ENCODE measurements at places on chromosomes 3 and 15. TPM values are rescaled to one million over a fixed set of nuclear protein-coding genes. Genes with fewer than 3 reads are reported as not detected.

The GOLGA8Q gene
- 1.4 TPM for total RNA-seq

The SCAANT1 gene
- not detected for total RNA-seq

The PLCL2 gene
- total RNA-seq, result 12.8 TPM

The PPP1R14D gene
- not detected for total RNA-seq

The GOLGA6B gene
- total RNA-seq, result not detected

GRCh38 chr3:135491491-135492205, 473.9 kb upstream of the PPP2R3A start:
- no peak overlapping the region for H3K4me3 ChIP-seq
- H3K27me3 ChIP-seq, result no peaks in the 10 kb centered on the region
- H3K27ac ChIP-seq, result no peak overlapping the region
- H3K36me3 ChIP-seq, result no peaks in the 10 kb centered on the region
- no peak for DNase-seq
- H3K4me1 ChIP-seq, result no peaks in the 10 kb centered on the region

DNA sequence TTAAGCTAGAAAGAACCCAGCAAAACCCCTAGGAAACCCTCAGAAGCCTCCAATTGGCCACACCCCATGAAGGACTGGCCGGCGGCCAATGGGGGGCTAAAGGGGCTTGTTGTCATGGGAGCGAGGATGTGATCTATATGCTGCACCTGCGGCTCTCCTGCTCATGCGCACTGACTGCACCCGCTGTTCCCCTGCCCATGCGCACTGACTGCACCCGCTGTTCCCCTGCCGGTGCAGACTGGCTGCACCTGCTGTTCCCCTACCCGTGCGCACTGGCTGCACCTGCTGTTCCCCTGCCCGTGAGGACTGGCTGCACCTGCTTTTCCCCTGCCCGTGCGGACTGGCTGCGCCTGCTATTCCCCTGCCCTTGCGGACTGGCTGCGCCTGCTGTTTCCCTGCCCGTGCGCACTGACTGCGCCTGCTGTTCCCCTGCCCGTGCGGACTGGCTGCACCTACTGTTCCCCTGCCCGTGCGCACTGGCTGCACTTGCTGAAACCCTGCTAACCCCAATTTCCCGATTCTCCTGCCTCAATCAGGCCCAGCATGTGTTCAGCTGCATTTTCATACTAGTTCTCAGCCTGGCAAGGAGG, 16.8 kb upstream of the MCCC1 start:
- no peak overlapping the region for H3K27ac ChIP-seq
- H3K36me3 ChIP-seq, result no peaks in the 10 kb centered on the region
- H3K27me3 ChIP-seq, result peaks cover 18% of the 10 kb centered on the region

GRCh38 chr3:153944084-153944483, 177.1 kb upstream of the ARHGEF26 start:
- H3K27ac ChIP-seq, result no peak overlapping the region
- no peak for DNase-seq
- H3K4me3 ChIP-seq, result no peak overlapping the region
- H3K27me3 ChIP-seq, result no peaks in the 10 kb centered on the region
- no peaks in the 10 kb centered on the region for H3K4me1 ChIP-seq
- no peaks in the 10 kb centered on the region for H3K36me3 ChIP-seq

DNA sequence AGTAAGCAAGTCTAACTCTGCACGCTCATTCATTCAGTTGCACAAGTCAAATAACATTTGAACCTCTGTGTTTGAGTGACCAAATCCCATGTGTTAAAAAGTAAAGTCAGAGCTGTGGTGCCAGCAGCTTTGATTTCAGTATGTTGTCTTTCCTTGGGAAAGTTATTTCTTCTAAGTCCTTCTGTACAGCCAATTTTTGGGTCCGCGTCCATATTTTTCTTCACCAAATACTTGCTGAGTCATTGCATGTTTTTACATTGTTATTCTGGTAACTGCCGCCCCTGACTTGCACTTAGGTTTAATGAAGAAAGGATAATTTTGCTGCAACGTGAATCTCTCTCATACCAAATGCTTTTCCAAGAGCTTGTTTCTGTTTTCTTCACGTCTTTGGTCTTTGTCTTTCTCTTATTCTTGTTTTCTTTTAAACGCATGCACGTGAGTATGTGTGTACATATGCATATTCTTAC, 56.7 kb downstream of the PLS1 start:
- H3K36me3 ChIP-seq, result no peaks in the 10 kb centered on the region
- DNase-seq, result no peak
- H3K4me3 ChIP-seq, result no peak overlapping the region
- no peaks in the 10 kb centered on the region for H3K27me3 ChIP-seq

DNA sequence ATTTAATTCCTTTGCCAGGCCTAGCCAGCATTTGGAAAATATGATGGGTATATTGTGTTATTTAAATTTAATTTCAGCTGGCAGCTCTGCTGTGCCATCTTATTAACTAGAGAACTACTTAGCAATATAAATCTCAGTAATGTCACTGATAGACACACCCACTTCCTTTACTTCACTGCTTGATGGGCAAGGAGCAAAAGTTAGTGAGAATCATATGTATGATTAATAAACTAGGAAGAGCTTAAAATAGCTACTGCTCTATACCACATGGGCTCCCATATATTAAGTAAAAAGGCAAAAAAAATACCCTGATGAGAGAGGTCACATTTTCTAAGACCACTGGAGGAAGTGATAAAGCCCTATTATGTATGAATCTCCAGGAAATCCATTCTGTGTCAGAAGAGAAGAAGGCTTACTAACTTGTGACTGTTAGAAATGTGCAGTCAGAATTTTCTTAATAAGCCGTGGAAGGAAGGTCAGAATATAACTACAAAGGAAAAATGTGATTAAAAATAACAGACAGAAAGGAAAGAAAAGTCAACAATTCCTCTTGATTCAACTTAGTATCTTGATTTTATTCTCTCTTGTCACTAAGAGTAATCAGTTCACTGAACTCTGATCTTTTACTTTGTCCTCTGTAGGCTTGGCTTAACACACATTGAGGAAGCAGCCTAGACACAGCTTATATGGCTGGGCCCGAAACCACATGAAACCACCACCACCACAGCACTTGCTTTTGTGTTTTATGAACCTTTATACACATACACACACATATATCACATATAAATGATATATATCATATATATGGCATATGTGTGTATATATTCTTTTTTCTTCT, 1233.9 kb upstream of the ALCAM start:
- no peak overlapping the region for H3K4me3 ChIP-seq
- no peaks in the 10 kb centered on the region for H3K4me1 ChIP-seq
- H3K27ac ChIP-seq, result no peak overlapping the region
- H3K36me3 ChIP-seq, result no peaks in the 10 kb centered on the region
- no peak for DNase-seq
- no peaks in the 10 kb centered on the region for H3K27me3 ChIP-seq

DNA sequence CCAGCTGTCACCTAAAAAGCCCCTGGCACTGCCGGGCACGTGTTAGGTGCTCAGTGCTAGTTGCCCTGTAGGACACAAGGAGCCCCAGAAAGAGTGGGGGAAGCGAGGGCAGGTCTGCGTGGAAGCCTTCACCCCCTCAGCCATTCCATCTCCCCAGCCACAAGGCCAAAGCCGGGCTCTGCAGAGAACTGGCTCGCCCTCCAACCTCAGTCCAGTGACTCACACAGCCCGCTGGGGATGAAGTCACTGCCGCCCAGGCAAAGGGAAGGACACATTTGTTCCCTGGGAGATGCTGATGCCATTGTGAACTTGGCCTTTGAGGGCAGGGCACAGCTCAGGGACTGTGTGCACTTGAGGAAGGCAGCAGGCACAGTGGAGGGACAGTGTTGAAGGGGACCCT, 48.1 kb downstream of the IQSEC1 start:
- no peak overlapping the region for H3K27ac ChIP-seq
- H3K4me1 ChIP-seq, result peaks cover 8% of the 10 kb centered on the region
- DNase-seq, result no peak

Data from activated T-helper 2 cell treated with anti-CD3 and anti-CD28 coated beads, Interferon-gamma antibody, Interleukin-2, Interleukin-4, amounts not matched to agents 10 μg/mL and 5 μg/mL and 100 μg/mL, durations not matched to agents 14 hours and 24 hours and 36 hours (primary cell).